ENCODE measurements at places on chromosomes 12 and 14. TPM values are rescaled to one million over a fixed set of nuclear protein-coding genes. Genes with fewer than 3 reads are reported as not detected.

Gene KITLG
- total RNA-seq: 12.1 TPM

- no peak overlapping the region for H3K4me3 ChIP-seq
- no peaks in the 10 kb centered on the region for H3K27me3 ChIP-seq
- no peak for DNase-seq
- peaks cover 4% of the 10 kb centered on the region for H3K4me1 ChIP-seq
- no peak overlapping the region for H3K27ac ChIP-seq
- H3K36me3 ChIP-seq: no peaks in the 10 kb centered on the region
Measured at GRCh38 chr14:20489093-20489994, 16.0 kb upstream of the RNASE10 start.

DNA sequence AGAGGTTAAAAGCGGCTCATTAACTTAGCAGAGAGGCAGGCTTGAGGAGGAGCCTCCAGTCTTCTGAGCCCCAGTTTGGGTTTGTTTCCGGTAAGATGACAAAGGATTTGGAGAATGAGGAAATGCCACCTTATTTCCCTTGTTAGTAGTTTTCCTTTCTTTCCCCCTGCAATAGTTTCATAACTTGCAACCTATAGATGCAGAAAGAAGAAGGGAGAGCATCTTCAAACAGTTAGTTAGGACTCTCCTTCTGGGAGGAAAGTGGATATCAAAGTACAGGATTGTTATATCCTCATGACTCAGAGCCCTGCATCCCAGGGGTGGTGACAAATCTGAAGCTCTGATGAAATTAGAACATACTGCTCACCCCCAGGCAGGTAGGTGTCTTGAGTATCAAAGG is 180.7 kb upstream of the SLC38A2 start:
- no peaks in the 10 kb centered on the region for H3K27me3 ChIP-seq
- no peaks in the 10 kb centered on the region for H3K36me3 ChIP-seq
- no peak overlapping the region for H3K4me3 ChIP-seq
- H3K27ac ChIP-seq: no peak overlapping the region
- H3K4me1 ChIP-seq: no peaks in the 10 kb centered on the region
- no peak for DNase-seq

- H3K27ac ChIP-seq: no peak overlapping the region
- H3K27me3 ChIP-seq: no peaks in the 10 kb centered on the region
- no peak overlapping the region for H3K4me3 ChIP-seq
- H3K36me3 ChIP-seq: peaks cover 7% of the 10 kb centered on the region
- H3K4me1 ChIP-seq: no peaks in the 10 kb centered on the region
Measured at GRCh38 chr12:29741342-29742241, 42.1 kb downstream of the TMTC1 start.

DNA sequence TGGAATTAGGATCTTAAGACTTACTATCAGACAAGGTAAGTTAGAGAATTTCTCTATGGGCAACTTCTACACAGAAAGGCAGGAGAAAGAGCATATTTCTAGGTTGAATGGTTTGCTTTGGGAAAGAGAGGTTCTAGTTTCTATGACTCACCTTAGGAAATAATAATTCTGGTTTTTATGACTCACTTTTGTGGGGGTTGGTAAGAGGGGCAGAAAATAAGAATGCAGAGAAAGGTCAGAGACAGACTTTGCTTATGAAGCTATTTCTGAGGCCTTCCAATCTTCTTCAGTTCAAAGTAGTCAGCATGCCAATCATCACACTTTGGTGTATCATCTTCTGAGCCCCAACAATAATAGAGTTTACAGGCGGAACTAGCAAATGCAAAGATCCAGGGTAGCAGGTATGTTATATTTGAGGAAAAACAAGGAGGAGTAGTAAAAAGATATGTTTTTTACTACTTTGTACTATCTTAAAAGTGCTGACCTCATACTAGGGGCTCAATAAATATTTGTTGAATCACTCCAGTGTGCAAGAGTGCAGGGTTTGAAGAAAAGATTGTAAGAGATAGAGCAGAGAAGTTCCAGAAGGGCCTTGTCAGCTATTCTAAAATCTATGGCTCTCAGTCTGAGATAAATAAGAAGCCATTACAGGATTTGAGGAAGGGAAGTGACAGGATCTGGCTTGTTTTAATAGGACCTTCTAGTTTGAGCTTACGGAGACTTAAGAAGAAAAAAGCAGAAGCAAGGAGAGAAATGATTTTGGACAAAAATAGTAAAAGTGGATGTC is 56.7 kb upstream of the LRFN5 start:
- H3K27me3 ChIP-seq: no peaks in the 10 kb centered on the region
- H3K4me3 ChIP-seq: no peak overlapping the region
- no peak for DNase-seq

- no peak for DNase-seq
- H3K4me3 ChIP-seq: no peak overlapping the region
- peaks cover 54% of the 10 kb centered on the region for H3K36me3 ChIP-seq
- H3K4me1 ChIP-seq: peaks cover 9% of the 10 kb centered on the region
- H3K27ac ChIP-seq: no peak overlapping the region
- no peaks in the 10 kb centered on the region for H3K27me3 ChIP-seq
Measured at GRCh38 chr12:42447371-42447786, 121.4 kb downstream of the PPHLN1 start.

- H3K36me3 ChIP-seq: no peaks in the 10 kb centered on the region
- no peak for DNase-seq
- no peaks in the 10 kb centered on the region for H3K4me1 ChIP-seq
- H3K27ac ChIP-seq: no peak overlapping the region
- H3K27me3 ChIP-seq: no peaks in the 10 kb centered on the region
Measured at GRCh38 chr14:85300107-85300506, 229.8 kb upstream of the FLRT2 start.

DNA sequence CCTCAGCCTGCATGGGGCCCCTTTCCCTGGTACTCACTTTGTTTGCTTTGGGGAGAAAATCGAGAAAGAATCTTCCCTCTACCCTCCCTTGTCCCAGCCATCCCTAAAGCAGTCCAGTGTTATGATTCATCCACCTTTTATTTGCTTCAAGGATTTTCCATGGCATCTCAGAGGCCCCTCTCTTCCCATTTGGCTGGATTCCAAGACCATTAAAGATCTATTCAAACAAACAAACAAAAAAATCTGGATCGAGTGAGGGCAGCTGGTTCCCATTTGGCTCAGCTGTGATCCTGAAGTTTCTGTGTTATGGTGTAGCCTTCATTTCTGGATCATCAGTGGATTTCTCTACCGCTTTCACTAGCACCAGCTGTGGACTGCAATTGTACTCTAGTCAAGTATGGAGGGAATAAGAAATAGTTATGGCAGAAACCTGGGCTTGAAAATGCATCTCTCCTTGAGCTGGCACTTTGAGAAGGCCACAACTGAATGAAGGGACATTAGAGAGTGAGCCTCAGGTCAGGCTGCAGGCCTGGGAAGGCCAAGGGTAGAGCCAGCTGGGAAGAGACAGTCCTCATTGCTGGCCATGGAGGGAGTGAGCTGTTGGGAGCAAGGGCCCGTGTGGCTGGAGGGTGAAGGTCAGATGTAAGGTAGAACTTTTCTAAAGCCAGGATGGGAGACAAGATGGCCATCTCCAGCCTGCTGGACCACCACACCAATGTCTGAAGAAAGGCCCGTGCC is 13.7 kb downstream of the KRT71 start:
- no peaks in the 10 kb centered on the region for H3K4me1 ChIP-seq
- no peak overlapping the region for H3K4me3 ChIP-seq
- DNase-seq: no peak
- no peaks in the 10 kb centered on the region for H3K27me3 ChIP-seq
- H3K27ac ChIP-seq: no peak overlapping the region

Gene KLHL42
- 37.0 TPM for total RNA-seq

GRCh38 chr14:101206556-101206955 is 303.0 kb upstream of the RTL1 start:
- no peak overlapping the region for H3K4me3 ChIP-seq
- DNase-seq: no peak
- no peak overlapping the region for H3K27ac ChIP-seq

DNA sequence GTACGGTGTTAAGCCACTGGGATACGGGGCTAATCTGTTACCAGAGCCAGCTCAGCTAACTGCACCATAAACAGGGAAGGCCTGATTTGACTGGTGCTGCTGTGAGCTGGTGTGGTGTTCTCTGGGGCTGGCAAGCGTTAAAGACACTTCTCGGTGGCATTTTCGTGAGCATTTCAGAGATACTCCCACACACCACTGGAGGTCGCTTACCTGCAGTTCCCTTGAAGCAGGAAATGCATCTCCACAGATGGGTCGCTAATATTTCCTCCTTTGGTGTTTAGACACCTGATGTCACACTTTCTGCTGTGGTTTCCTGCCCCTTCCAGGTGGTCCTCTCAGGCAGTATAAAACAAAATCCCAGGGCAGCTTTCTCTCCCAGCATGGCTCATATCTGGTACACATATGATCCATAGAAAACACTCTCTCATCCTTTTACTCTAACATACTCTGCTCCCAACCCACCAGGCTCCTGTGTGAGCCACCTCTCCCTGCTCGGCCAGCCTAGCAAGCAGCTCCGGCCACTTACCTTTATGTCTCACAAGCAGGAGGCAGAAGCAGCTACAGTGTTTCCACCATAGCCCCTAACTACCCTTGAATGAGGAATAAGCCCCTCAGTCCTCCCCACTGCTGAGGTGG is 129.9 kb upstream of the GRIN2B start:
- H3K4me3 ChIP-seq: no peak overlapping the region
- H3K4me1 ChIP-seq: no peaks in the 10 kb centered on the region
- H3K27ac ChIP-seq: no peak overlapping the region
- no peaks in the 10 kb centered on the region for H3K36me3 ChIP-seq
- no peaks in the 10 kb centered on the region for H3K27me3 ChIP-seq

DNA sequence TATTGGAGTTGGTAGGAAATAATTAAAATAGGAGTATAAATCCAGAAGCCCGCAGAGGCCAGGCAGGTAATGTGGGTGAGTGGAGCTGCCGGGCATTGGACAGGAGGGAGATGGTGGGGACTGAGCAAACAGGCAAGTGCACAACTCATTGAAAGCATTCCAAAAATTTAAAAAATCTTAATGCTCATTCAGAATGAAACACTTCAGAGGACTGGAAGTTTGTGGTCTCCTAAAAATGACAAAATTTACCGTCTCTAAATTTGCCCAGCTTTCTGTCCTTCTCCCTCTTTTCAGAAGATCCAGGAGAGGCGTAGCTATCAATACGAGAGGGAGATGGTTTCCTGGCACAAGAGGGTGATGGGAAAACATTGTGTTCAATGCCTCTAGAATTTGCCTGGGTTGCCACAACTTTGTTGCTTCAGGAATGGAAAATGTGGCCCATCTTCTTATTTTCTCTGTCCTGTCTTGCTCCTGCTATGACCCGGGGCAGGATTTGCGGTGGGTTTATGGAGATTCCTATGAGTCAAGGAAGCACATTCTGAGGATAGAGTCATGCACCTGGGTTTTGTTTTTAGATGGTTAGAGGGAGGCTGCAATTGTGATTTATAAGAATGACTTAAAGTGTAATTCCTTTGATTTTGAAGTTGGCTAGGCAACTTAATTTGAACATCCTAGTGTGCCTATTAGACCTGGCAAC is 72.2 kb downstream of the BORCS5 start:
- no peak for DNase-seq
- H3K36me3 ChIP-seq: peaks cover 3% of the 10 kb centered on the region
- H3K27me3 ChIP-seq: no peaks in the 10 kb centered on the region

Gene TMED10
- total RNA-seq: 180 TPM

Gene BRF1
- 27.0 TPM for total RNA-seq

DNA sequence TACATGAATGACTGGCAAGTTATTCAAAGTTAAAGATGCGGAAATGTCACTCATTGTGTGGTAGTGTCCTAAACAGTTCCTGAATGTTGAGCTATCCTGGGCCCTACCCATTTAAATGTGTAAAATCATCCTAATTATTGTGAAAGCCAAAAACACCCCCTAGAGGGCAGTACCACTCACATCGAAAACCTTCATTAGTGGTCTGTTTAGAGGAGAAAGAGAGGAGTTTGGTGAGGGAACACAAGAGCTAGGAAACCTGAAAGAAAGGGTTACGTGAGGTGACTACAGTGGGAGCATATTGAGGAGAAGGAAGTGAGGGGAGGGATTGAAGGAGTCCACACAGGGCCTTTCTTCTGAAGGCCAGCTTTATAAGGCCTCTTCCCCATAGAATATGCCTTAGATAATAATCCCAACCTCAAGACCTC is 2.5 kb upstream of the TEP1 start:
- no peak for DNase-seq
- H3K27ac ChIP-seq: no peak overlapping the region
- H3K4me3 ChIP-seq: no peak overlapping the region
- no peaks in the 10 kb centered on the region for H3K36me3 ChIP-seq
- H3K27me3 ChIP-seq: no peaks in the 10 kb centered on the region

Gene NACA
- total RNA-seq: 1,204 TPM

GRCh38 chr12:31324116-31324844 is 1.7 kb downstream of the SINHCAF start:
- DNase-seq: peak; percentile 71
- peaks cover 15% of the 10 kb centered on the region for H3K36me3 ChIP-seq
- no peaks in the 10 kb centered on the region for H3K4me1 ChIP-seq
- H3K4me3 ChIP-seq: peak overlapping the region; percentile 99
- H3K27me3 ChIP-seq: no peaks in the 10 kb centered on the region
- H3K27ac ChIP-seq: peak overlapping the region; percentile 29

Gene SNRPF
- 77.1 TPM for total RNA-seq

Data from H9 (cell line).